ENCODE measurements at places on chromosomes 2 and 18.

- DNase-seq, result no peak
These were observed 11.1 kb downstream of the SLC9A2 start for GRCh38 chr2:102630458-102630857.

DNA sequence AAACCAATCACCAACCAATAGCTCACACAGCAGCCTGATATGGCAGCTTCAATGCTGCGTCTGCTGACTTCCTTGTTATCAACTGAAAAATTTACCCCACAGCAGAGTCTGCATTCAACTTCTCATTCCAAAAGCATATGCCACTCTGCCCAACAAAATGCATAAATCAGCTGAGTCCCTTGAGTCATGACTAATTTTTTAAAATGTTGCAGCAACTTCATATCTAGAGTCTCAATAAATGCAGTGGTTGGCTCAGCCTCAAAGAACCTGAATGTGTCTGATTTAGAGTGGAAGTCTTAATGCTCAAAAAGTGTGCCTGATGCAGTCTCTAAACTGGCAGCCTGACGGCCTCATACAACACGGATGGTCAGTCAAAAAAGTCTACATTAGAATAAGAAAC lies 46.5 kb downstream of the FARSB start:
- no peak for DNase-seq

- peak; percentile 80 for DNase-seq
These were observed 101.9 kb downstream of the FOXI3 start for GRCh38 chr2:88350331-88351248.

DNA sequence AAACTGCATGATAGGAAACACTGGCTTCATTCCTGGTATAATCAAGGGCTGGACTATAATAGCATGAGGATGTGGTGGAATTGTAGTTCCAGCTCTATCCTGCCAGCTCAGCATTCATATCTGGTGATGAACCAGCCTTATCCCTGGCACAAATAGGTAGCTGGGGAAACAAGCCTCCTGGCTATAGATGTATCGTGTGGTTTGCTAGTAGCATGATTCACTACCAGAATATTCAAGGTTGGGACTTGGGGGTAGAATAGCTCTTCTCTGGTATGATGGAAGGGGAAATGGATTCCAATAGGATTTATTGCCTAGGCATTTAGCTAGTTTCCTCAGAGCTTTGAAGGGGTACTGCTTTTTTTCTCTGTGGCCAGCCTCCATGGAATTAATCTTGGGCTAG lies 532.8 kb downstream of the FBXO15 start:
- no peak for DNase-seq

- DNase-seq, result no peak
These were observed 2.4 kb downstream of the MTCL1 start for GRCh38 chr18:8707556-8708300.

GRCh38 chr2:236656166-236656565 lies 86.5 kb downstream of the ACKR3 start:
- DNase-seq, result no peak

DNA sequence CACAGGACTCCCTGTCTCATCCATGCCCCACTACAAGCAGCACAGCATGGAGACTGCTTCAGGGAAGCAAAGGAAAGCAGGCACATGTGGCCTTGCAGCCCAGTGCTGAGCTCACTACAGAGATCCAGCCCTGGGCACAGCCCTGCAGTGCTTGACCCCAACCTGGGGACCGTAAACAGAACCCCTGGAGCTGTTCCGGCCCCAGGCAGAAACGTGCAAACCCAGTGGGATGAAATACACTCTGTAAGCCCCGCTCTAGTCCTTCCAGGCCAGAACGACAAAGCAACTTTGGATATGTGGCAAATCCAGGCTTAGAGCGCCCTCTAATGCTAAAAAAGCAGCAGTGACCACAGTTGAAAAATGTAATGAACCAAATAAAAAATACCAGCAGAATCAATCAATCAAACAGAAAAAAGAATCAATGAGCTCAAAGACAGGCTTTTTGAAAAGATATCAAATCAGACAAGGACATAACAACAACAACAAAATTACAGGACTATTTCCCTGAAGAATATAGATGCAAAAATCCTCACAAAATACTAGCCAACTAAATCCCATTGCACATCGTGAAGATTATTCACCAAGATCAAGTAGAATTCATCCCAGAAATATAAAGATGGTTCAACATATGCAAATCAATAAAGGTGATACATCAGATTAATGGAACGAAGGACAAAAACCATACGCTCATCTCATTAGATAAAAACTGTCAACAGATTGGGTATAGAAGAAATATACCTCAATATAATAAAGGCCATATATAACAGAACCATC lies 45.6 kb downstream of the ZNF519 start:
- DNase-seq, result peak; percentile 57

- no peak for DNase-seq
These were observed 29.4 kb upstream of the RTTN start for GRCh38 chr18:70234667-70235459.

GRCh38 chr2:71779774-71780105 lies 326.4 kb downstream of the DYSF start:
- no peak for DNase-seq

DNA sequence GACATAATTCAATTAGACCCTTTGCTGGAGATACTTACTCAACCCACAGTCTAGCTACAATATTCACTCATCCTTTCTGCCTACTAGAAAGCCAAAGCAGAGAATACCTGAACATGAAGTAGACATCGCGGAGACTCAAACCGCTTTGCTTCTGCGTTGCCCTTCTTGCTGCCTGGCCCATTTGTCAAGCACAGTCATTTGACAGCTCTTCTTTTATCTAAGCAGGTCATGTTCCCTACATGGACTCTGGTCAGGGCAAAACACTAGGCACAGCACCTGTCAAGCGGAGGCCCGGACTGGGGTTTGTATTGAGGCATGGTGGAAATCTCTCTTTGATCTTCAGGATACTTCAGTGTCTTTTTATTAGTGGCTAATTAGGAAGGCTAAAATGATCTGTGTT lies 89.7 kb downstream of the FARSB start:
- DNase-seq, result no peak

DNA sequence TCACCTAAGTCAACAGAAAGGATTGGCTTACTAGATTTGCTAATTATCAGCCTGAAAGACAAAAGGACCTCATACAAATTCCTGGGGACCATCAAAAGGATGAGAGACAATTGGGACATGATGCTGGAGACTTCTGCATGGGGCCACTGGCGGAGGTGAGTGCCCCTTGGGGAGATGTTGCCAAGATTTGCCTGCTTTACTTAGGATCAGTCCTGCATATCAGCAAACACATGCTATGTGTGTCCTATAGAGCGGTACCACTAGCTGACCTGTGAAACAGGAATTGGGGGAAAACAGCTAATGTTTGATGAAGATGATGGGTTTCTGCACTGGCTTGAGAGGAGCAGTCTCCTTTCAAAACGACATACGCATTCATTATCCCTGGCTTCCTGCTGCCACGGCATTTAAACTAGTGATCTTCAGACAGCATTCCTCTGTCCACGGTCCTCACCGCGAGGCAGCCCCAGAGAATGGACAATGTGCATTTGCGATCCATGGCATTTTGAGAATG lies 104.2 kb downstream of the TGIF1 start:
- no peak for DNase-seq

DNA sequence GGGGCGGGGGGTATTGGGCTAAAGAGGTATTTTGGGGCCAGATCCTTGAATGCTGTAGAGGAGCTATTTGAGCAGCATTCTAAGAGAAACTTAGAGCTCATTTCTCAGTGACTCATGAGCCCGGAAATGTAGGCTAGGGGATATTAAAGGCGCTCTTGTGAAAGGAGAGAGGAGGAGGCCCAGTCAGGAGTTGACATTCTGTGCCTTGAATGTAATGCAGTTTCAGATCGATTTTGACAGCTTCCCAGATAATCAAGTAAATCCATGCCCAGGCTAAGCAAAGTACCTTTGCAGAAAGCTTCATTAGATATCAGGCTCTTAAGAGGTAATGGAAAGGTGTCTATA lies 1.5 kb downstream of the CAB39 start:
- DNase-seq, result peak; percentile 62

DNA sequence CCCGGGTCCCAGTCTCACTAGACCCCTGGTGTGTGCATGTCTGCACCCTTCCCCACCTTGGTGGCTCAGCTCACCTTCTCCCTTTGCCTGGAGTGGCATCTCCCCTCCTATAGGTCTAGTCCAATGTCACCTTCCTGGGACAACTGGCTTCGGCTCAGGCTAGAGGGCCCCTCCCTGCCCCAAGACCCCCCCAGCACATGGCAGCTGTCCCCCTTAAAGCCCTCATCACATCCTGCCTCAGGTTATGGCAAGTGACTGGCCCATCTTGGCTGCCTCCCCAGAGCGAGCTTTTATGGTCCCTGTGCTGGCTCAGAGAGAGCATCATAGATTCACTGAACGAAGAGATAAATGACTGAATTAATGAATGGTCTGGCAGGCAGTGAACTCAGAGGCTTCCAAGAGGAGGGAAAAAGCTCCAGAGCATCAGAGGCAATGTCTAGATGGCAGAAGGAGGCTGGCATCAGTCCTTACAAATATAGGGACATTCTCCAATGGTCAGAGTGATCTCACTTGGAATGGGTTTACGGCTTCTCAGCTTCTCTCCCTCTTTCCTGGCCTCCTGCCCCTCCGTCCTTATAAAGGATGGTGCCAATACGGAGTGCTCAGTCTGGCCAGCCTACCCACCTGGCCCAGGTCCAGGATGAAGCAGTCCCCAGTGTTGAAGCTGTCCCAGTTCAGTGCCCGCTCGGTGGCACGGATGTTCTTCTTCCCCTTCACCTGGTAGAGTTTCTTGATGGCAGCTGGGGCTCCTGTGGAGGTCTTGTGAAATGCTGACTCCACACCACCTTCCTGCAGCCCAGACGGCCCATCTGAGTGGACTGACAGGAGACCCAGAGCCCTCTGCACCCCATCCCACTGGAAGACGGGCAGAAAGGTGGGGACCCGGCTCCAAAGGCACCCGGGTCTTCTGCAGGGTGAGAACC lies 9.4 kb downstream of the CAPG start:
- peak; percentile 6 for DNase-seq

DNA sequence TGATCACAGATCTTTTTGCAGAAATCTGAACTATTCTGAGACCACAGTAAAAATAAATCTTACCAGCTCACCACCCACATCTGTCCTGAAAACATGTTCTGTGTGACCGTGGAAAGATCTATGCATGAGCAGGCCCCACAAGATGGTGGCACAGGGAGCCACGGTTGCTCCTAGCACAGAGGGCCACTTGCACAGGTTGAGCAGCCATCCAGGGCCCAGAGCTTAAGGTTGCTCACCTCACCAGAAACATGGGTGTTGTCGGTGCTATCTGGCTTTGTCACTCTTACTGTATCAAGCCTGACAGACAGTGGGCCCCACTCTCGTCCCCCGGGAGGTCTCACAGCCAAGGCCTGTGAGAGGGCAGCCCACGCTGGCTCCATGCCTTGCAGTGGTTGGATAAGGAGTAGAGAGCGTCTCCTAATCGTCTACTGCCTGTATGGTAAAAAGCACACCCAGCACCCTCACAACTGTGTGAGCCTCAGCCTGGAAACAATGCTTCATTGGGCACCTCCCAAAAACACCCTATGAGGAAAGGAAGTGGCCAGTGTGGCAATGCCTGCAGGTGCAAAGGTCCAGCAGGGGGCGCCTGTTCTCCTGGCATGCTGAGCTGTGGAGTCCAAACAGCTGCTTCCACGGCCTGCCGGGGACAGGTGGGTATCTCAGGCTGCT lies 19.6 kb downstream of the TUBB6 start:
- peak; percentile 85 for DNase-seq

DNA sequence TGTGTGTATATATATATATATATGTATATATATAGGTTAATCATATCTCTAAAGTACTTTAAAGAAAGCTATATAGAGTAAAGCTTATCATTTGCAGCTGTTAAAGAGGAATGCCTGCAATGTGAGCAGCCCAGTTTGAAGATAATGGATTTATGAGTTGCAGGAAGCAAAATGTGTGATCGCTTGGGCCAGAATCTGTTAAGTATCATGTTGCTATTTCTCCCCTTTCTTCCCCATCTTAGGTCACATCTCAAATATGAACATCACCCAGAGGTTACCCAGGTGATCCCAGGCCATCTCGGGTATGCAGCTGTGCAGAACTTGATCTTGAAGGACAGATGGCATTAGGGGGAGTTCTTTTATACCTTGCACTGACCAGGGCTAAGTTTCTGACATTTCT lies 316.5 kb downstream of the MTX2 start:
- DNase-seq, result no peak

GRCh38 chr18:48742706-48743475 lies 204.1 kb downstream of the CTIF start:
- no peak for DNase-seq

DNA sequence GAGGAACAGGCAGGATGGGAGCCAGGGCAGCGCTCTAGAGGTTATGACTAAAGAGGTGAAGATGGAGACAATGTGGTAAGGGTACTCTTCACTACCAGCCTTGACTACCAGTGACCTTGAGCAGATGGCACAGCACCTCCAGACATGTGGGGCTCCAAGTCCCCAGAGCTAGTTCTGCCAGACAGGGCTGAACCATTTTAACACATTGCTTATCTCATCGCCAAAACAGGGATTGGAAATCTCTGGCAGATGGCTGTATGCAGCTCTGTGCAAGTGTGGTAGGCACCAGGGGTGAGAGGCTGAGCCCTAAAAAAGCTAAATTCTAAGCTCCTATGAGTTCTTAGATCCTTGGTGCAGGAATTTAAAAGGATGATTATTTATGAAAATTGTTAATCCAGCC lies 41.3 kb downstream of the FSHR start:
- no peak for DNase-seq

DNA sequence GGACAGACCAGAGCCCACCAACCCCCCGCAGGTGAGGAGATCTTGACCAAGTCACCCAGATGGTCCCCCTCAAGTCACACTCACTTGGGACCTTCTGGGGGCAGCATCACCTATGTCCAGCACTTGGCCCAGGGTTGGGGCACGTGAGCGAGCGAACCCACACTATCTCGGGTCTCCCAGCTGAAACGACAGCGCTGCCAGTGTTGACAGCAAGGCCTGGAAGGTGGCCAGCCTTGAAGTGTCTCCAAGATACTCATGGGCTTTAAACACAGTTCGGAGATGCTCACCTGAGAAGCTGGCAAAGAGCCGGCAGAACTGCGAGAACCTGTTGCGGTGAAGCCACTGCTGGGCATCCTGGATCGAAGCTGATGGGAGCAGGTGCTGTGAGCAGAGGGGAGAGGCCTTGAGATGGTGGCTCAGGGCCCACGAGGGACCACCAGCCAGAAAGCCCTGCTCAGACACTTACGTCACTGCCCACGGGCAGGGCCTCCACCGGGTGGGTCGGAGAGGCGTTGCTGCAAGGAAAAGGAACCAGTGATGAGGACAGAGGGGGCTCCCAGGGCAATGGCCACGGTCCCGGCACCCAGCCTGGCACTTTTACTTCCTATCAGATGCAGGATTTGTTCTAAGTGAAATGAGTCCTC lies 47.5 kb downstream of the TFCP2L1 start:
- no peak for DNase-seq

DNA sequence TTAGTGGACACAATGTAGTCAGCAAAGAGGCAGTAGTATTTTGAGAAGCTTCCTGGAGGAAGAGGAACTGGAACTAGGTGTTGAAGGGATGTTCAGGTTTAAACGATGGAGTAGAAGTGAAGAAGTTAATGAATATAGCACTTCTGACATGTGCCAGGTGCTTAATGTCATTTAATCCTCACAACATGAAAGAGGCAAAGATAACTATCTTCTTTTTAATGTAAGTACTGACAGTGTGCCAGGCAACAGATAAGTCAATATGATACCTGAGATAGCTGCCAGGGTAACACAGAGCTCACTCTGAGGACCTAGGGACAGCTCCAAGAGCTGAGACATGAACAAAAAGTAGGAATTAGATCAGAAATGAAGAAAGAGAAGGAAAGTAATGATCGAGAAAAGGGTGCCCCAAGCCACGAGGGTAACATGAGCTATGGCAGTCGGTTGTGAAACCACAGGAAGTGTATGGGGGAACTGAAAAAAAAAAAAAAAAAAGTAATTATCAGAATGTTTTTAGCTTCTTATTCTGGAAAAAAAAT lies 140.7 kb downstream of the RNF144A start:
- DNase-seq, result no peak
